CD4-positive, alpha-beta T cell treated with Interleukin-4 for 4 hours (primary cell): ENCODE measurements at places on chromosomes 11 and 22.

- no peak for DNase-seq
These were observed 184.0 kb downstream of the TBC1D22A start for GRCh38 chr22:46946383-46946962.

- no peak for DNase-seq
These were observed 667.5 kb downstream of the NTM start for GRCh38 chr11:132037956-132038355.

DNA sequence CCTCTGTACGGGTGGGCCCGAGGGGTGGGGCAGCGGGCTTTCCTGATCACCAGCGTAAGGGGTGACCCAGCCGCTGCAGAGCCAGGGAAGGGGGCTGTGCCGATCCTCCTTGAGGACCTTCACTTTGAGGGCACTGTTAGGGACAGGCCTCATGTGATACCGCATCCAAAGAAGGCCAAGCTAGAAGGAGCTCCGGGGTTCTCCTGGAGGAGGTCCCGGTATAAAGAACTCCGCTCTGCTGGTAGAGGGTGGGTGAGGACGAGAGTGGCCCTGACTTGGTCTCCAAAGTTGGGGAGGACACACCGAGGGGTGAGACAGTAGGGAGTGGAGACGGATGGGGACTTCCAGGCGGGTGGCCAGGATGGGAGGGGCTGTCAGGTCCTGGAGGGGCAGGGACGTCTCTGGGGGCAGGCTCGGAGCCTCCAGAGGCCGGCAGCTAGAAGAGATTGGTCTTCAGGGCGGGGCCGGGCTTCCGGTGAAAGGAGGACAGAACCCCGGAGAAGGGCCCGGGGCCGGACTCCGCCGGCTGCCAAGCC, 4.6 kb downstream of the PHOX2A start:
- DNase-seq, result no peak

GRCh38 chr11:29135504-29135903, 881.3 kb downstream of the KCNA4 start:
- no peak for DNase-seq

DNA sequence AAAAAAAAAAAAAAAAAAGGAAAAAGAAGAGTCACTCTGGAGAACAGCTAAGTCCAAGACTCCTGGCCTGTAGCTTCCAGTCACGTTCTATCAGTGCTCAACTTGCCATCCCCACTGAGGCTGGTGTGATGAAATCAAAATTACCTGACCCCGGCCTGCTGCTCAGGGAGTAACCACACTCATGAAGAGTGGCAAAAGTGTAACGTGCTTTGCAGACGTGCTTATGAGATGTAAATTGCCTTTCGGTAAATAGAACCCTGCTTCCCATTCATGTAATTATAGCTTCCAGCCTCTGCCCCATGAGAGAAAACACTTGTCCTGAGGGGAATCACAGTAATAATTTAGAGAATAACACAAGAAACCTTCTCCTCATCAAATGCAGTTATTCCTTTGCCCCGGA, 28.2 kb upstream of the CHKA start:
- DNase-seq, result no peak

GRCh38 chr11:112881461-112881860, 79.8 kb upstream of the NCAM1 start:
- no peak for DNase-seq

DNA sequence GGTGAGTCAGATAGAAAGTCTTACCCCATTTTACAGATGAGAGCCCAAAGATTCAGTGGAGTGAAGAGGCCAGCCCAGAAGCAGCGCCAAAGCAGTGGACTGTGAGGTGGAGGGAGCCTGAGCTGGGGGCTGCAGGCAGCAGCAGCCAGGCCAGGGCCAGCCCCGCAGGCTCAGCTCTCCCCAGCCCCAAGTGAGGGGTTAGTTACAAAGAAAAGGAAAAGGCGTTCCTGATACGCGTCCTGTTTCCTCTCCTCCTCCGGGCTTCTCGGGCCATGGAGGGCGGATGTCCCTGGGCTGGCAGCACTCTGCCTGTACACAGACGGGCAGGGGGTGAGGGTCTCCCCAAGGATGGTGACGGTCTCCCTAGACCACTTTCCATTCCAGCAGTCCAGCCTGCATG, 44.9 kb downstream of the ARRB1 start:
- DNase-seq, result no peak

GRCh38 chr11:64186492-64187165, 658 bp downstream of the STIP1 start:
- peak; percentile 49 for DNase-seq

DNA sequence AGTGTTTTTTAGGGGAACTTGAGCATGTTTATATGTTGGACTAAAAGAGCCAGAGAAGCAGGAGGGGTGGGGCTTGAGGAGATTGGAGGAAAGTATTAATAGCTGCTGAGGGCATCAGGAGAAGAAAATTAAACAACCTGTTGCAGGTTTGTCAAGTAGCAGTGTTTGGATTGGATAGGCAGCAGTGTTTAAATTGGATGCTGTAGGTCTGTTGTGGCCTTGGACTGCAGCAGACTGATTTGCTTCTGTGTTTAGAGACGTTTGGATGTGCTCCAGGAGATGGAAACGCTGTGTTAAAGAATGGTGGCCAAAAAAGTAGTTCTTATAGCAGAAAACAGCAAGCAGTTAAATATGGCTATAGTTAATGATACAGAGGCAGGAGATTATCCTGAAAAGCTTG, 5.7 kb downstream of the EIF3L start:
- no peak for DNase-seq

DNA sequence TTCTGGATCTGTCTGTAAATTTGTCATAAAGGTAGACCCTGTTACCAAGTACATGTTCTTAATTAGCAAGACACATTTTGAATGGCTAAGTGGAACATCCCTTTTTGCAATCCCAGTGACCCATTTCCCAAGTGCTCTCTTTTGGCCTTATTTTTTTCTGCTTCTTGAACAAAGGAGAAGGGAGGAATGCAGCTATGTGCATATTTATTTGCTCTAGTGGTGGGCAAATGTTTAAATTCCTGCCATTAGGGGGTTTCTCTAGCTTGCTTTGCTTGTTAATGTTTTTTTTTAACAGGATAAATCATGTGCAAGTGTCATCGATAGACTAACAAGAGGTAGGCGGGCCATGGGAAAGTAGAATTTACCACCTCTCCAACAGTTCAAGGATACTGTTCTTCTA, 135.7 kb downstream of the COMMD9 start:
- no peak for DNase-seq

DNA sequence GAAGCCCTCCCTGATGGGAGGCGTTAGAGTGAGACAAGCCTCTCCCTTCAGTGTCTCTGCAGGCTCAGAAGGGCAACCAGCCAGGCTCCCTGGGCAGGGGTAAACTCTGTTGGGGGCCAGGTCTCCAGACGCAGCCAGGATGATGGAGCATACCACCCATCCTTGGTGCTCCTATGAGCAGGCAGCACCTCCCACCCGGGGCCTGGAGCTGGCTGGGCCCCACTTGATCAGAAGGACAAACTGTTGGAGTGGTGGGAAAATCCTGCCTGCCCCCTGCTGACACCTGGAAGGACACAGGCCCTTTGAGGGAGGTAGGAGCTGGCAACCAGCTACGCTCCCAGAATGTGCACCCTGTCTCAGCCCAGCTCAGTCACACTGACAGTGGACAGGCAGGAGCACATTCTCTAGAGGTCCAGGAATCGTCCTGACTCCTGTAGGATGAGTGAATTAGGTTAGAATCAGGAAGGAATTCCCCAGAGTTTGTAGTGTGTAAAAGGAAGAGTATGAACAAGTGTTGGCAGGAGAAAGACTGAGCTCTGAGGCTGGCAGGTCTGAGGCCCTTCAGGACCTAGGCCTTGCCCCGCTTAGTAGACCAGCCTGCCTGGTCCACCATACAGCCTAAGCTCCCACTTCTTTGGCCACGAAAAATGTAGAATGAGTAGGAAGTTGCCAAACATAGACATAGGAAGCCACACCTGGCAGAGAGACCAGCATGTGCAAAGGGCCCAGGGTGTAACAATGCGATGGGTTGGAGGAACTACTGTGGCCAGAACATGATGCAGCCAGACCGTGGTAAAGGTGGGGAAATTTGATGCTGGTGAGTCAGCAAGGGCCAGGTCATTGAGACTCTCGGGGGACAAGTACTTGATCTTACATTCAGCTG, 19.1 kb downstream of the ARHGEF17 start:
- no peak for DNase-seq

DNA sequence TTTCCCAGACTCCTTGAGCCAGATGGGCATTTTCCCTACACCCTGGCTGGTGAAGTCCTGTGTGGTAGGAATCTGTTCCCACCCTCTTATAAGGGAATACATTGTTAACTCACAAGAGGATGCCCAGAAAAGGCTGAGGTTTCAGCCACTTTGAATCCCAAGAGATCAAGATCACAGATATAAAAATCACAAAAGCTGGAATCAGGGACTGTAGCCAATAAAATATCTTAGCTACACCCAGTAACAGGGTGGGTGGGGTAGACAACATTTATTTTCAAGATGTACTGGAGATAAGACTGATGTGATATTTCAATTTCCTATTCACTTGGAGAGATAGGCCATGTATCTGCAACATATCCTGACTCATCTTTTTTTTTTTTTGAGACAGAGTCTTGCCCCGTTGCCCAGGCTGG, 50.3 kb downstream of the COPB1 start:
- DNase-seq, result no peak

- DNase-seq, result no peak
These were observed 15.4 kb downstream of the CARS1 start for GRCh38 chr11:3041699-3042441.

- no peak for DNase-seq
These were observed 3.5 kb downstream of the CHRM4 start for GRCh38 chr11:46387919-46388618.

DNA sequence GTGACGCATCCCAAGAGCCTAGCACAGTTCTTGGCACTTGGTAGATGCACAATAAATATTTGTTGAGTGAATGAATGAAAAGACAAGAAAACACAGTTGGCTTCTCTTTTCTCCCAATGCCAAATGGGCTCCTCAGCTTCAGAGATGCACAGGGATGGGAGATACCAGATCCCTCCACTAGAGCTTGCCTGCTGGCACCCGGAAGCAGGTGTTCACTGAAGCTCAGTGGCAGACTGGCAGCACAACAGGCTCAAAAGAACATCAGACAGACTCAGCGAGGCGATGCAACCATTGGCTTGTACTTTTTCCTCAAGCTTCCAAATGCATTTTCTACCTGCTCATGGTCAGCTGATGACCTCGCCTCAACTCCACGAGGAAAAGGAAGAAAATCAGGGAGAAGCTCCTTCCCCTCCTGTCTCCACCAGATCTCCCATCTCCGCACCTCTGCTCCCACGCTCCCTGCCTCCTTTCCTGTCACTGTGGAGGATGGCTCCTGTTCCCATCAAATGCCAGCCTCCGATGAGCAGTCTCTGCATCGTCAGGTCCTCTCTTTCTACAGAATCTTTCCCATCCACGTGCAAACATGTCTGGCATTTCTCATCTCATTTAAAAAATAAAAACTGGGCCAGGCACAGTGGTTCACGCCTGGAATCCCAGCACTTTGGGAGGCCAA, 5.8 kb downstream of the RAPSN start:
- DNase-seq, result no peak

DNA sequence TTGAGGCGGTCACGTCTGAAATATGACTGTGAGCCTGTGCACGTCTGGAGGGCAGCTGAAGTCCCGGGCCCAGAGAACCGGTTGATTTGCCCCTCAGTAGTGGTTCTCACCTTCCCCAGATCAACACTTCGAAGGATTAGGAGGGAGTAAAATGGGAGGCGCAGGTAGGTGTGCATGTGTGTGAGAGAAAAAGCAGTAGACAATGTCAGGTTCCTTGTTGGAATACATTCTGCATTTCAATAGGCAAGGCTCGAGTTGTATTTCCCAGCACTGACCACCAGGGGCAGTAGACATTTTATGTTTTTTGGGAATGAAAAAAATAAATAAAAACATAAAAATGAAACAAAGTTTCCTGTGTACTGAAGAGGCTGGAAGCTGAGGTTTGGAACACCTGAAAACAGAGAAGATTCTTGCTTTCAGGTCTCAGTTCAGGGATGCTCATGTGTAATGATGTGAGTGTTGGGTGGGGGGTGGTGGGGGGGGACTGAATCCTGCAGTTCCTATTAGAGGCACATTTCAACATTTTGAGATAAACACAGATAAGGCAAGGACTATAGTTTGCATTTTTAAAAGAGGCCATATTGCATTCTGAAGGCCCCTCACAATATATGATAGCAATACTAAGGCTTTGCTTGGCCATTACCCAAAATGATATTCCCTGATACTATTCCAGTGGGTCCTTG, 333.9 kb downstream of the CADM1 start:
- DNase-seq, result peak; percentile 33

DNA sequence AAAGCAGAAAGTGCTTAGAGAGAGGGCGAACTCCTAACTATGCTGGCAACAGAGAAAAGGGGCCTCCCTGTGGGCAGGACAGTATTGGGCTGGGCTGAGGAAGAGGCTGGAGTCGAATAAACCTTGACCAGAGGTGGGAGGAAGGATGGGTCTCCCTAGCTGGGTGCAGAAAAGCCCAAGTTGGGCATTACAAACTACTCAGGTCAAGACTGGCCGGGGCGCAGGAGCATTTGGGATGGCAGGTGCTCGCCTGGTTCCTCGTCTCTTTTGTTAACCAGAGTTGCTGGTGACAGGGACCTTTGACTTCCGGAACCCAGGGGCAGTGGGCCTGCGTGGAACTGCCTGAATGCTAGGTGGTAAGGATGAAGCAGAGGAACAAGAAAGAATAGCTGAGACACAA, 80.3 kb upstream of the SHISAL1 start:
- no peak for DNase-seq

DNA sequence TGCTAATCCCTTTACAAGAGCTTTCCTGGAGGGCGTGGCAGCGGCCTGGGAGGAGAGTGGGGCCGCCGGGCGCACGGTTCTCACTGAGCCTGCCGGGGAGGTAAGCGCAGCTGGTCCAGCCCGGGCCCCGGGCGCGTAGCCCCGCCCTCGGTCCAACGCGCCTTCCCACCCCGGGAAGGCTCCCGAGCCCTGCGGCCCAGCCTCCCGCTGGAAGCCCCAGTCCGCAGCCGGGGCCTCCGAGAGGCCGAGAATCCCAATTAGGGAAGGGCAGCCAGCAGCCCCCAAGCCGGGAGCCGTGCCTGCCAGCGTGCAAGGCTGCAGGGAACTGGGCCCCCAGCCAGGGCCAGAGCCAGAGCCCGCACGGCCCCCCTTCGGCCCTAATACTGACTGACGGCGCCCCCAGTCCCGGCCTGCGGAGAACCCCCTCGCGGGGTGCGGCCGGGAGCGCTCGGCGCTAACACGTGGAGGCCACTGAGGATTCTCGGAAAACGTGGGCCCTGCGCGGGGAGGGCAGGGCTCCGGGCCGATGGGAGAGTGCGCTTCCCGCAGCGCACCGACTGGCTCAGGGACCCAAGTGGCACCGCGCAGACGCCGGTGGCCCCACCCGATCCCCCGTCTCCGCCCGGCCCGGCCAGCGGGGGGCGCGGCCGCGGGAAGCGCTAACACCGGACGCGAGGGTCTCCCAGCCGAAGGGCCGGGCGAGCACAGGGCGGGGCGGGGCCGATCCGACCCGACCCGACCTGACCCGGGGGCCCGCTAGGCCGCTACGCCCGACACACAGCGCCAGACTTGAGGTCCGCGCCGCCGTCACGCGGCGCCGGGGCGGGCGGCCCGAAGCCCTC, 5.7 kb downstream of the ZFTA start:
- DNase-seq, result no peak

DNA sequence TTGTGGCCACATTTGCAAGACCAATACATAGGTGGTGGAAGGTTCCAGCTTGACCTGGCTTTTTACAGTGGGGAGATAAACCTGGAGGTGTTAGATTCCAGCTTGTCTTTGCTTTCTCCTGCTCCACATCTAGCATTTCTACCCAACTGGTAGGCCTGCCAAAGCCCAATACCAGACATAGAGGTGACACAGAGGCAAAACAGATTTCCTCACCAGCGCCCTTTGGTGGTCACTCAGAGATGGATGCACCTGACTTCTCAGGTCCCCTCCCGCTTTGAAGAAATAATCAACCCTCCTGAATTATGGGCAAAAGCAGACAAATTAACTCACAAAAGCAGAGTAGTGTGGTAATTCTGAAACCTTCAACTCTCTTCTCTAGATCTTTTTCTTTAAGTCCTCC, 1356.2 kb downstream of the FAM181B start:
- DNase-seq, result no peak
